ENCODE measurements at places on chromosomes 2 and 18.

DNA sequence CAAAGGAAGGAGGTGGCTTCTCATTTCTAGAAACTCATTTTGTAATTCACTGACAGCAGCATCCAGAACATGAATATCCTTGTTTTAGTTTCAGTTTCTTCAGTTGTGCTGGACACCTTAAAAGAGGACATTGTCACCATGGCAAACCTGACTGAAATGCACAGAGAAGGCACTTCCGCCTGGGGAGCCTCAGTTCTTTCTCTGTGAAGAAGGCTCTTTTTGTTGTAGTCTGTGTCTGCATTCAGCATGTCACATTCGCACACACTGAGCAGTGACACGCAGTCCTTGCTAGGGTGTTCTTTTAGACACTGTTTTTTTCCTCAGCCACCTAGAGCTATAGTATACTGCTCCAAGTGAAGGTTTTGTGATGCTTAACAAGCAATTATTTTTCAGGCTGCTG lies 9.5 kb upstream of the RPRM start:
- DNase-seq, result no peak

DNA sequence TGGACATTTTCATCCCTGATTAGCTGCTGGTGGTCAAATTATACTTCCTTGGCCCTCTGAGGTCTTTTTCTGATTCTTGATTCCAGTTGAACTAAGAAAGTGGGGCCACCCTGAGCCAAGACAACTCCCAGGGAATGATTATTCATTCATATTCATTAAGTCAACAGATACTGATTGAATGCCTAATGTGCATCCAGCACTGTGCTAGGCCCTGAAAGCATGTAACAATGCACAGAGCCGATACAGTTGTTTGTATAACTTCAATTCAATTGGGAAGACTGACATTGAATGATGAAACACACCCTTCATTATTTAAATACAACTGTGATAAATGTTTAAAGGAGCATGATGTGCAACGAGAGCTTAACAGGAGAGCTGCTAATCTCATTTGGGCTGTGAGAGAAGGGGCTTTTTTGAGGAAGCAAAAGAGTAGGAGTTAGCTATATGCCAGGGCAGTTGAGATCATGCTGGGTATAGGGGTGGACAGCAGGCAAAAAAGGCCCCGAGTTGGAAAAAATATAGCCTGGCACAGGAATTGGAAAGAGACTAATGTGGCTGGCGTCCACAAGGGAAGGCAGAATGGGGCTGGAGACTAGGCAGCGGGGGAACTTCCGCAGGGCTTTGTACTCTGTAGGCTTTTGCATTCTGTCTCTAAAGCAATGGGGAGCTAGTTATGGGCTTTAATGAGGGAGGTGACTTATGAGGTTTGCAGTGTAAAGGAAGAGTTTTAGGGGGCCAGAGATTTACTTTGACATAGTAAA lies 57.2 kb upstream of the ACVR1 start:
- DNase-seq, result no peak

GRCh38 chr2:134217924-134218323 lies 35.9 kb upstream of the MGAT5 start:
- DNase-seq, result peak; percentile 56

DNA sequence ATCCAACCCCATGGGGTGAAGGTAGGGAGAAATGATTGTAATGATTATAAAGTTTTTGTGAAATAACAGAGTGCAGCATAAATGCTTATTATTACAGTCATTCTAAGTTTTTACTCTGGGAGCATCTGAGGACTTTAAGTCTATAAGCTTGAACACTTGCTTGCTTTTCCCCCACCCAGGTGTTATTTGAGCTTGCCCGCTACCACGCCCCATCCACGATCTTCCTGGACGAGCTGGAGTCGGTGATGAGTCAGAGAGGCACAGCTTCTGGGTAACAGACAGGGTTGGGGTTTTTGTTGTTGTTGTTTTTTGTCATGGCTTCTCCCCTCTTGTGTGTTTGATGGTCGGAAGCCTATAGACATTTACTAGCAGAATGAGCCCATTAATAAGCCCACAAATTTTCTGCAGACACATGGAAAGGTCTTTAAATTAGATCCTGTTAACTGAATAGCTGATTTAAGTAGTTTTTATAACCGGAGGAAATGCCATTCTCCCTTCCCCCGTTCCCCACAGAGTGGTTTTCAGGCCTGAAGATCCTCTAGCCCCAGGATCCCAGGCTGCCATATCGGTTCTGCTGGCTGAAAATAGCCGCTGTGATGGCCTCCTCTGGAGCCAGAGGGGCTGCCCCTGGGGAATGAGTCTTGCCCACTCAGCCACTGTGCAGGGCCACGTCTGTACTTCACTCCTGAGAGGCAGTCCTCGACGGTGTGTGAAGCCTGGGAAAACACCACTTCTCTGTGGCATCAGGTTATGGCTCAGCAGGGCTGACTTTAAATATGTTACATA lies 39.9 kb upstream of the ELOA2 start:
- no peak for DNase-seq

DNA sequence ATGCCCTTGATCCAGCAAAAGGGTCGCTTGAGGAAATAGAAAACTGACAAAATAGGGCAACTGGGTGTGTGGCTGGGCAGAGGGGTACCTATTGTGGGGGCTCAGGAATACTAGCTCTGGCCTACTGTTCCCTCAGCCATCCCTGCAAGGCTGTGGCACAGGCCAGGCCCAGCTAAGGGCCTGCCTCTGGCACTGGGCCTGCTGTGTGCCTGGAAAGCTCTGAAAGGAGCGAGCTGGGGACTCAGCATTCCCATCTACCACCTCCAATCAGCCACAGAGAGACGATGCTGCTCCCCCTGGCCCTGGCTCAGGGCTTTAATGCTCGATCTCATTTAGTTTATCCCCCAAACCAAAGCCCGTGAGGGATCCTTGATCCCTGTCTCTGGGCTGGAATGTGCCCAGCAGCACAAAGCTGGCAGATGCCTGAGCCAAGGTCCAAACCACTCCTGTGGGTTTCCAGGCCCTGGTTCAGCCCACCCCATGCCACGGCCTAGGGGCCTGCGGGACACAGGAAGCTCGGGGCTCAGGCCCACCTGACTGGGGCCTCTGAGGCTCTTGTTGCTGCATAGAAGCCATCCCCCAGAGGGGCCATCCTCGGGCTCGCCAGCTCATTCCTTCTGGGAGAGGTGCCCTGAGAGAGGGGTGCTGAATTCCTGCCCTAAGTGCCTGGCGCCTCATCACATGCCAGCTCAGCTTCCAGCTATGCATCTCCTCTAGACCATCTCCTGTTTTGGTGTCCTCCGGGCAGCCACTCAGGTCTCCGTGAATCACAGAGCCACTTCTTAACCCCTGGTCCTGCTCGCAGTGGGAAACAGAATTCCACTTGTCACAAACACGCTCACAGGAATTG lies 43.0 kb upstream of the KCNF1 start:
- no peak for DNase-seq

GRCh38 chr2:219944866-219945265 lies 317.4 kb downstream of the SLC4A3 start:
- DNase-seq, result no peak

GRCh38 chr18:3248062-3248657 lies 559 bp downstream of the MYL12A start:
- DNase-seq, result peak; percentile 66

DNA sequence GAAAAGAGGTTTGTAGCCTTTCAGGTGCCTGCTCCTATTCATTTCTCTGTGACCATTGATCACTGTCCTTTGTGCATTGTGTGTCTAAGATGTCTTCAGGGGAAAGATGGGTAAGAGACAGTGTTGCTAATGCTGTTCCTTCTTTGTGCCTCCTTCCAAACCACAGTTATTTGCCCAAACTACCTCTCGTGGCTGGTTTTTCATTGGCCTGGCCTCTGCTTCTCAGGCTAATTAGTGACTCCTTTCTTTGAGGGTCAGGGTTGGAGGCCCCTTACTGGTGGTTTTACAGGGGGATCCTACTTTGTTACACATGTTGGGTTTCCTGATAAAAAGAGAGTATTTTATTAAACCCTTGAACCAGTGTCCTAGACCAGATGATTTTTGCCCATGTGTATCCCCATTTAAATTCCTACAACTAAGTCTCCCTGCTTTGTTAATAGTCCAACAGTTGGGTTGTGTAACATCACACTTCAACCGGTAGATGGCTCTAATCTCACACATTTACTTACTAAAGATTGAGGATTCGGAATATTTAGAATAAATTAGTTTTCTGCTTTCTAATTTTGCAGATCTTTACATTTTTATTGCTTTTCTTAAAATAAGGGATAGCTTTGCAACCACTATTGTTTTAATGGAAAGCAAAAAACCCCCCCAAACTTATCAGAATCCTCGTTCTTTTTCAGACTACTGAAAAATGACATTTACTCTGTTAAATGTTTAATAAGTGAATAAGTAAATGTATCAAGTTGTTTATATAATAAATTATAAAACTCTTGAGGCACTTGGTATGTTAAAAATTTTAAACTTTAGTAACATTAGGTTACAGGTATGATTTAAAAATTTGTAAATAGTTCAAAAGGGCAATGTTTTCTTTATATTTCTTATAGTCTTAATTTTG lies 2.4 kb downstream of the MARS2 start:
- DNase-seq, result peak; percentile 78

- no peak for DNase-seq
Measured at GRCh38 chr2:189577121-189577520, 3.5 kb downstream of the SLC40A1 start.

DNA sequence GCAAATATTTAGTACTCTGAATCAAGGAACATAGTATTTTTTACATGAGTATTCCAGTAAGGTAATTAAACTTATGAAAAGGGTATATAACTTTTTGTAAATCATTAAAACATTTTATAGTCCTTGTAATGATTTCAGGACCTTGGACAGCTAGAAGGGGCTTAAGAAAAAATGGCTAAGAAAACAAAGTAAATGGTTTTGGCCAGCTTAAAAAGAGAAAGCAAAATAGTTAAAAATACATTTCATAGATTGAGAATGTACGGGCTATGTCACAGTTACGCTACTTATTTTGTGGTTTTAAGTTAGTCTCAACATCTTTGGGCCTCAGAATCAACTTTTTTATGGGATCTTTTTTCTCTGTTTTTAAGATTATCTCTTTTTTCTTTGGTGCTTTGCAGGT lies 26.7 kb downstream of the POLI start:
- peak; percentile 57 for DNase-seq

GRCh38 chr2:149141046-149141445 lies 102.5 kb downstream of the LYPD6B start:
- DNase-seq, result no peak

GRCh38 chr2:195300631-195301030 lies 356.4 kb upstream of the SLC39A10 start:
- no peak for DNase-seq

DNA sequence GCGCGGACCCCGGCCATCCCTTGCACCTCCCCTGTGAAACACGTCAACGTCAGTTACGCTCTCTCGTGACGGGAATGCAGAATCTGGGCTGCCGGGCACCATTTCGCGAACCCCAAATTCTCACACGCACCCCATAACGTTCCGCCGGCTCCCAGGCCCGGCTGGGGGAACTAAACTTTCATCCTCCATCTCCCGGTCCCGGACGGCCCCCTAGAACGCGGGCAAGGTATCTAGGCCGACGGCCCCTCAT lies 544 bp downstream of the DNAJC27 start:
- DNase-seq, result peak; percentile 58

GRCh38 chr18:9951022-9951859 lies 37.4 kb downstream of the VAPA start:
- DNase-seq, result peak; percentile 88

GRCh38 chr2:215952860-215953637 lies 60.3 kb downstream of the MREG start:
- no peak for DNase-seq

GRCh38 chr2:186126181-186126580 lies 359.9 kb upstream of the ZC3H15 start:
- DNase-seq, result no peak

DNA sequence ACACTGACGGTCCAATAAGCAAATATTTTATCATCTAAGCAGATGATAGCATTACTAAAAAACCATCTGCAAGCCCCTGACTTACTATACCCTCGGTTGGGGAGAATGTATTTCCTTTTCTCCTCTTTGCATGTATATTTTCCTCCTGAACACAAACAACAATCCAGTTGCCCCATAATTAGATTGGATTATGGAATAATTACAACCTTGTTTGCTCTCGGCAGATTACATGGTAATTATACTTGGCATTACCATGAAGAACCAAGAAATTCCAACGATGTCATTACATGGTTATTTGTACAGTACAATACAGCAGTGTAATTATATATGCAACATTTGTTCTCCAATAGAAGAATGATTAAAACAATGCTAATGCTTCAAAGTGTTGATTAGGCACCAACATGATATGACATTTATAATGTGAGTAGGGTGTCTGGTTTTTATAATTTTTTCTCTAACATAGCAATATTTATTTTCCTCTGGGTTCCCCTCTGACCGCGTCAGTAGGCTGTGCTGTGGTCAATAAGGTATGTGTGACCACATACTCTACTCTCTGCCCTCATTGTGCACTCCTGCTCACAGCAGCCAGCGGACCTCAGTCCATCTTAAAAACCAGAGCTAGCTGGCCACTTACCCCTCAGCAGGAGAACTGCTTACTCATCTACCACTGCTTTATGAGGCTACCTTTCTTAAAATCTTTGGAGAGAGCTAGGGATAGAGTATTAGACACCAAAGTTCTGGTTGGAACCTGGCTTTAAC lies 176.1 kb downstream of the INSIG2 start:
- DNase-seq, result no peak

DNA sequence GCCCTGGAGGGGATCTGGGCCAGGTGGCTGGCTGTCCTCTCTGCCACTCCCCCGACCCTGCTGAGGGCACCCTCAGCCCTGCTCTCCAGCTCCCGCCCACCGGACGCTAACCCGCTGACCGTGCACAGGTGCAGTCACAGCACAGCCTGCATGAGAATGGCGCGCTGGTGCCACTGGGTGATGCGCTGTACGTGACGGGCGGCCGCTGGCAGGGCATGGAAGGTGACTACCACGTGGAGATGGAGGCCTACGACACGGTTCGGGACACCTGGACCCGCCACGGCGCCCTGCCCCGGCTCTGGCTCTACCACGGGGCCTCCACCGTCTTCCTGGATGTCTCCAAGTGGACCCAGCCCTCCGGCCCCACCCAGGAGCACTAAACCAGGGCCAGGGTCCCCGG lies 8.1 kb upstream of the ERFE start:
- DNase-seq, result no peak

DNA sequence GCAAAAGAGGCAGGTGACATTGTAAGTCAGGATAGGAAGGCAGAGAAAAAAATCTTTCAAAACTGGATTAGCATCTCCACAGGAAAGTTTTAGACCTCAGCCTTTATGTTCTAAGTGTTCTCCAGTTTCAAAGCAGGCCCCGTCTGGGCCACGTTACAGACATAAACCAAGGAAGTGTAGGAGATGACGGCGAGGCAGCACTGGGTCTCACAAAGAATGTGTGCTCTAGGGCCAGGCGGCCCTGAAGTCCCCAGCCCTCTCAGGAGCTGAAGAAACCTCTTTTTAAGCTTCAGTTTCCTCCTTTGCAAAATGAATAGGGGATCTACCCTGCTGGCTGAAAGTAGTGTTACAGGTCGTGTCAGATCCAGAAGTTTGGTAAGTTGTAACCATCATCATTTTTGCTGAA lies 81.7 kb downstream of the SPRED2 start:
- peak; percentile 55 for DNase-seq

DNA sequence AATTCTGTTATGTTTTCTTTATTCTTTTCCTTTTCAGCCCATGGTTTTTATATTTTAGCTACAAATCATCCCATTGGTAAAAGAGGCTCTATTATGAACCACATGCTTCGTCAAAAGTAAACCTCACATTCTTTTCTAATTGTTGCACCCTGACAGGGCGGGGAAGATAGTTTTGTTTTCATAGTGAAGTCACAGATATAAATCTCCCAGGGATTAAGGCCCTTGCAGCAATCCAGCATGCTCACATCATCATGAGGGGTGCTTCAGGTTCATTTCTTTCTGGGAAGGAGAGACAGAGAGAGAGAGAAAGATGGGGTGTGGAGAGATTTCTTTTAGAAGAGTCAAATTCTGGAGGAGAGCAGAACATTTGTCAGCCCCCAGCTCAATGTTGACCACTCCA lies 124.5 kb upstream of the CDC42EP3 start:
- DNase-seq, result no peak

All from hematopoietic multipotent progenitor cell treated with erythropoietin and hydrocortisone succinate and interleukin-3 and kit ligand, for 4 days (in vitro differentiated cells).